ENCODE measurements at places on chromosomes 3 and 15.

- no peak for DNase-seq
These were observed 3.5 kb upstream of the POPDC2 start for GRCh38 chr3:119663885-119664284.

DNA sequence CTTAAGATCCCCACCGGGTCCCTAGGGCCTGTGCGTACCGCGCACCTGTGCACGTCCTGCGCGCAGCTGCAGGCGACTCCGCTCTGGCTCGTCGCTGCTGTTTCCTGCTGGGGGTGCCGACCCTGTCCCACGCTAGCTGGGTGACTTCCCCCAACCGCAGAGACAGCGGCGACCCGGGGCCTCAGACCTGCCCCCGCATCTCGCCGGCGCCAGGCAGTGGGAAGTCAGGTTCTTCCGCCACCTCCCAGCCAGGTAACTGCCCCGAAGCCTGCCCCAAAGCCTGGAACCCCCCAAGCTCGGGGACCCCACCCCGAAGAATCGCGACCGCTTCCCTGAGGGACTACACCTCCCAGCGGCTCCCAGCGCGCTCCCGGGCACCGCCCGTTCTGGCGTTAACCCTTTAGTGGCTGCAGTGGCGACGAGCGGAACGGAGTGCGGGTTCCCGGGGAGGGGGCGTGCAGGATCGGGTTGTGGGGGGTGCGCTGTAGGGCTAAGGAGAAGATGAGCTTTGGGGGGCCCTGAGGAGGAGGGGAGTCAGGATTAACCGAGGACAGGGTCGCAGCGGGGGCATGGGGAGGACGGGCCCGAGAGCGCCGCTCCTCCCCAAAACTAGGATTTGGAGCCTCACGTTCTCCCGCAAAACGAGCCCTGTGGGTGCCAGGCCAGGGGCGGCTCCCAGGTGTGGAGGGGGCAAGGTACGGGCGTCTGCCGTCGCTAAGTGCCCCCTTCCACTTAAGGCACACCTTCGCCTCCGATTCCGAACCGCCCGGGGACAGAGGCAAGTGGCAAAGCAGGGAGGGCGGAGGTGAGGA is 589 bp downstream of the NEIL1 start:
- DNase-seq: no peak

GRCh38 chr3:188008582-188009213 is 145.3 kb upstream of the LPP start:
- DNase-seq: no peak

DNA sequence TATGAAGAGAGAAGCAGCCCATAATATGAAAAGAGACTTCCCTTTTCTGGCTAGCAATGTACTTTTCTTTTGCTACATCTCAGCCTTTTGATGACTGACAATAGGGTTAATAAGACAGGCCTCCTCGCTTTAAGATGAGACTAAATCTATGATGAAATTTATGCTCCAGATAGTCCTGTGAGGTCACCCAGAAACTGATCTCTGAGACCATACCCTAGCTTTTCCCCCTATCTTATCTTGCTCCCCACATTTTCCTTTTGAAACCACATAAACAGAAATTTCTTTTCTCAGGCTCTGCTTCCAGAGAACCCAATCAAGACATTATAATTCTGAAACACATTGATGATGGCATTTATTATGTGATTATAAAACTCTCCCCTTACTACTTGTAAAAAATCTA is 168.8 kb upstream of the CADM2 start:
- DNase-seq: no peak

DNA sequence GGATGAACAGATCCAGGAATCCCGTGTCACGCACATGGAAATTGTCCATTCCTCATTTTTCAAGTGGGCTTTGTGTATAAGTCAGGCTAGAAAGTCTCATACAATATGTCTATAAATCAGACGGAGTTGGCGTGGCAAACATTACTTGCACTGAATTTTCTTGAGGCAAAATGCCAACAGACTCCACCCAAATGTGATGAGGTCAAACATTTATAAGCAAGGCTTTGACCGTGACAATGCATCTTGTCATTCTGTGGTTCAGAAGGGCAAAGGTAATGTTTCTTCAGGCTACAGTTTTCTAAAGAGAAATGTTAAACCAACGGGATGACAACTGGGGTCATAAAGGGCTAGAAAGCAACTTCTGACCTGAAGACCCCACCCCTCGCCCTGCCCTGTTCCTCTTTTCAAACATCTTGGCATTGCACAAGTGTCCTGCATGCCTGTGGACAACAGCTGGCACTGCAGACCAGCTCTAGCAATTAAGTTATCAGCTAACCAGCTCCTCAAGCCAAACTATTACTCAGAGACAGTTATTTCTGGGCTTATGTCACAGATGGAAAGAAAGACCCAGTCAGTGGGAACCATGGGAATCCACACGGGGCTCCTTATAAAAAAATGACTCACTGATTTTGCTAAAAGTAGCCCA is 36.5 kb upstream of the SPTBN5 start:
- no peak for DNase-seq

Data from GF-D8 (cell line).